Activated CD4-positive, CD25-positive, alpha-beta regulatory T cell (primary cell): ENCODE measurements at places on chromosomes 7 and 10.

GRCh38 chr10:89798092-89798491, 96.7 kb downstream of the KIF20B start:
- no peak for DNase-seq

GRCh38 chr7:153072806-153073205, 313.3 kb downstream of the ACTR3B start:
- no peak for DNase-seq

GRCh38 chr7:29990931-29991330, 1.3 kb upstream of the SCRN1 start:
- no peak for DNase-seq

GRCh38 chr10:100229819-100230422, 525 bp upstream of the CHUK start:
- no peak for DNase-seq

DNA sequence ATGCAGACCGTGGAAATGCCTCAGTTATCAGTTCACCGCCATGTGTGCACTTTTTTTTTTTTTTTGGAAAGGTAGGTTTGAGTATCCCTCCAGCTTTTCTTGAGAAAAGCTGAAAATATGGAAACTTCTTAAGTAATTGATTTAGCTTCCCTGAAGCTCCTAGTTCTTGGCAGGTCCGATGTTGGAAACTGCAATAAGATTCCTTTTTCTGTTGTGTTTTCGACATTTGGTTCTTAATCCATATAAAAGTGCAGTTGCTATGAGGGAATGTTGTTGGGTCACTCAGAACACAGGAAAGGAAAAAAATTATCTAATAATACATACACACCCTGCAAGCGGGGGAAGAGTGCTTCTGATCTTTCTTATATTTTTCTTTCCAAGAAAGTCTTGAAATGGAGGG, 665.2 kb downstream of the INHBA start:
- DNase-seq: no peak

DNA sequence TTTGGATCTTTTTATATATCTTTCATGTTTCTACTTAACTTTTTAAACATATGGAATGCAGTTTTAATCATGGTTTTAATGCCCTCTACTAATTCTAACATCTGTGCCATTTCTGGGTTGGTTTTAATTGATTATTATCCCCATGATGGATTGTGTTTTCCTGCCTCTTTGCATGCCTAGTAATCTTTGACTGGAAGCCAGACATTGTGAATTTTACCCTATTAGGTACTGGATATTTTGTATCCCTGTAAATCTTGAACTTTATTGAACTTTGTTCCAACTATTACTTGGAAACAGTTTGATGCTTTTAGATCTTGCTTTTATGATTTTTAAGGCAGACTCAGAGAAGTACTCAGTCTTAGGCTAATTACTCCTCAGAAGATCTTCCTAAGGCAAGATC, 16.0 kb upstream of the RBM20 start:
- DNase-seq: no peak

DNA sequence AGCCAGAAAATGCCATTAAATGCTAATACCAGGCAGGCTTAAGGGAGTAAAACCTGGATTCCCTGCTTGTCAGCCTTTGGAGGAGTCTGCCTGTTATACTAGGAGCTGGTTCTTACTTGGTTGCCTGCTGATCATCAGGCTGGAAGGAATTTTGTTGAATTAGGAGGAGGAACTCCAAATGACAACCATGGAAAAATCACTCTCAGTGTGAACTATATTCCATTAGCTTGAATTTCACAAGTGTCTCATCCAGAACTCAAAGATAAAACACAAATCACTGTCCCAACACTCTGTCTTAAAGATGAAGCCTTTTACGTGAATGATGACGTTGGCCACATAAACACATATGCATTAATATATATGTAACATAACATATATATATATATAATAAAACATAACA, 238.9 kb upstream of the PLXDC2 start:
- DNase-seq: no peak

DNA sequence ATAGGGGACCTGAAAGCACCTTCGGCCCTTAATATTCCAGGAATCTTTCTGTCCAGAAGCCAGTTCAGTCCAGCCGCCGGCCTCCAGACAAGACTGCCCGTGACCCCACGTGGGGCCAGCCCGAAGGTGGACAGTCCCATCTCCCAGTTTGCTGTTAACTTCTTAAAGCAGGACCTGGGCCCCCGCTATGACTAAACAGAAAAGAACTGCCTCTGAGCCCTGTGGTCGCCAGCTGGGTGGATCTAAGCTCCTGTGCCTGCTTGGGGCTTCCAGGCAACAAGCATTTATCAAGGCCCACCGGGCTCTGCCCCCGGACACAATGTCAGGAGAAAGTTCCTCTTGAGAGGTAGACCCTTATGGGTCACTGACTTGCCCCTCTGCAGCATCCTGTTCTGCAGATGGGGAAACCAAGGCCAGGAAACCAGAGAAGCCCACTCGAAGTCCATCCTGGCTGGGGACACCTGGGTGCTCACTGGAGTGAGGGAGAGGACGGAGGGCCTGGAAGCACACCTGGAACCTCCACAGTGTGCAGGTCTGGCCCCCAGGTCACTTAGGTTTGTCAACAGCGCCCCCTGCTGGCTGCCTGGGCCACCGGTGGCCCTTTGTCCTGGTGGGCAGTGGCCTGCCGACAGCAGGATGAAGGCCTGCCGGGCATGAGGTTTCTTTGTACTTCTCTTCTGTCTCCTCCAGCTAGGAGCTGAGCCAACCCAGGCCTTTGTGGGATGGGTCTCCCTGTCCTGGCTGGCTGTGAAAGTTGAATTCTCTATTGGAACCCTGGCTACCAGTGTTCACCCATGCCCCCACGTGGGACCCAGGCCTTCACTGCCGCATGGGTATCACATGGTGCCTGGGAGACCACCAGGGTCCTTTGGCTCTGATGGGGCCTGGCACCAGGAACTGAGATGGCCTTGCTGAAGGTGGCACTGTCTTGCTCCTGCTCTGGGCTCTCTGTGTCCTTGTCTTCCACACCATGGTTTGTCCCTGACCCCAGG, 128.0 kb downstream of the ZMIZ1 start:
- DNase-seq: peak; percentile 61

DNA sequence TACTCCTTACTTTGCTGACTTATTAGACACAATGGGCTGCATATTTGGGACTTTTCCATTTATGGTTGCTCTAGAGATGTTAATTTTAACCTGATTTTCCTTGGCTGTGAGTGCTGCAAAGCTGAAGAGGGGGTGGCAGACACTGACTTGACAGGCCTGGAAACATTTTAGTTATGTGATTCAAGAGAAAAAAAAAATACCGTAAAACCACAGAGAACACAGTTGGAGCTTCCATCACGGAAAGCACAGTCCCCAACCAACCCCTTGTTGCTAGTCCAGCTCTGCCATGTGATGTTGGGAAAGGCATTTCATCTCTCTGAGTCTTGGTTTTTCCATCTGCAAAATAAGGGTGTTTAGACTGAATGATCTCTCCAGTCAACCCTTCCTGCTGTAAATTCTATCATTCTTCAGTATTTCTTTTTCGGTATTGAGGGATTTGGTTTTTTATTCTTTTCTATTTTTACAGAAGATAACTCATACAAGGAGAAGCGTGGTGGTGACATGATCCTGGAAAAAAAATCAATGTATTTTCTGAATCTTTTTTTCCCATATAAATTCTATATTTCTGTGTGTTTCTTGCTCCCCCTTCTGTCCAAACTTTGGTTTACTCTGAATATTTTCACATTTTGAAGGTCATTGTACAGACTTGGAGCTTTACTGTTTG, 246.1 kb downstream of the REEP3 start:
- no peak for DNase-seq

GRCh38 chr7:112300831-112301407, 94.4 kb downstream of the ZNF277 start:
- no peak for DNase-seq

DNA sequence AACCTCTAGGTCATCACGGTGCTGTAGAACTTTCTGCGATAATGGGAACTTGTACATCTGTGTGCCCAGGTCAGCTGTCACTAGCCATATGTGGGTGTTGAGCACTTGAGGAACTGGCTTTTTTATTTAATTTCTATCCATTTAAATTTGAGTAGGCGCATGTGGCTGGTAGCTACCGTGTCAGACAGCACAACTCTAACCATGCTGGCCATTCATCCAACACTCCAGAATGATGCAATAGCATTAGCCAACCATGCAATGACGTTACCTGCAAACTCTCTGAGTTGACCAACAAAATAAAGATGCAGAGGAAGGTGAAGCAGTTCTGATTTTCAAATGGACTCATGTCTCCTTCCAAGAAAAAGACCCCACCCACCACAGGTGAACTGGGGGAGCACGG, 24.4 kb upstream of the CHST15 start:
- no peak for DNase-seq

GRCh38 chr7:143485094-143485493, 7.4 kb downstream of the TAS2R41 start:
- no peak for DNase-seq

GRCh38 chr7:31950091-31950755, 120.0 kb downstream of the PDE1C start:
- DNase-seq: no peak

DNA sequence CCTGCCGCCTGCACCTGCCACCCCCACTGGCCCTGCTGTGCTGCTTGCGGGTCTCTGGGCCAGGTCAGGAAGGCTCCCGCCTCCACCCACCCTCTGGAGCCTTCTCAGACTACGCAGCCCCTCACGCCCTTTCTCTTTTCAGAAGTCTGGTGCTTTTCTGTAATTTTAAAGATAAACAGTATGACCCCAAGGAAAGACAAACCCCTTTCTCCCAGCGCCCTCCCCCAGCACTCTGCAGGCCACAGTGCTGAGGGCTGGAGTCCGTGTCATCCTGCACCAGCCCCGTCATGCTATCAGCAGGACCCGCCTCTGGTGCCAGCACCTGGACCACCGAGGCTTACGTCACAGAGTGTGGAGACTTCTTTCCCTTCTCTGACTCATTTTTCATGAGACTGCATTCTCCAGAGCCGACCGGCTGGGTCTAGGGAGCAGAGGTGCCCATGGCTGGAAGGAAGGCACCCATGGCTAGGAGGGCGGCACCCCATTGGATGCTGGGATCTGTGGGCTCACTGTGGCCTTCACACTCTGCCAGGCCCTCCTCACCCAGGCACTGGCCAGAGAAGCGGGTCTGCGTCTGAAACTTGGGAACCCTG, 53.4 kb downstream of the CFAP46 start:
- no peak for DNase-seq

- no peak for DNase-seq
Observed at GRCh38 chr10:6013413-6014192, 36.3 kb upstream of the IL15RA start.

DNA sequence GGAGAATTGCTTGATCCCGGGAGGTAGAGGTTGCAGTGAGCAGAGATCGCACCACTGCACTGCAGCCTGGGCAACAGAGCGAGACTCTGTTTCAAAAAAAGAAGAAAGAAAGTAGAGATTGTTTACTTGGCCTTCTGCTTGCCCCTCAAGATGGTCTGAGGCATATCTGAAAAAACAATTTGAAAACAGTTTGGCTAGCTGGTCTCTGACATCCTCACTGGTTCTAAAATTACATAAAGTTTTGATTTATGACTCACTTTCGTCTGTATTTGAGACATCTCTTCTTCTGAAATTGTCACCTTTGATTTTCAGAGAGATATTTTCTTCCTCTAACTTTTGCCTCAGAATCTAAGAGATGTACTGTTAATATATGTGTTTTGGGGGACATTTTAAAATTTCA, 49.6 kb upstream of the HELLS start:
- DNase-seq: no peak

DNA sequence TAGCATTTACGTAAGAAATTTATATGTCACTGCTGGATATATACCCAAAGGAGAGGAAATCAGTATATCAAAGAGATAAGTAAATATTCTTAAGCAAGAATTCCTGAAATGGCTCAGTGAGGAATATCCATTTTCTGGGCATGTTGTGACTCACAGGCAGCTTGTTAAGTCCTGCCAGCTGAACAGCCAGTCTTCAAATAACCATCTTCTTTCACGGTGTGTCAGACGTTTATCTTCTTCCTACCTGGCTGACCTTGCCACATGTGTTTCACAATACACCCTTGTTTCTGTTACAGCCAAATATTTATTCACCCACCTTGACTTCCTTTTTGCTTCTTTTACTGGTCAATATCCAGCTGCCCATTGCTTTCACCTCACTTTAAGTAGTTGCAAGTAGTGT, 648.1 kb downstream of the ANKRD7 start:
- DNase-seq: no peak

- DNase-seq: no peak
Observed at GRCh38 chr10:58648131-58648530, 135.5 kb downstream of the BICC1 start.

- DNase-seq: no peak
Observed at GRCh38 chr10:93598157-93598556, 2.9 kb downstream of the RBP4 start.
